ENCODE measurements at places on chromosomes 4 and X. TPM values are rescaled to one million over a fixed set of nuclear protein-coding genes. Genes with fewer than 3 reads are reported as not detected.

- H3K27me3 ChIP-seq = no peaks in the 10 kb centered on the region
- no peaks in the 10 kb centered on the region for H3K4me1 ChIP-seq
- H3K4me3 ChIP-seq = no peak overlapping the region
- H3K27ac ChIP-seq = no peak overlapping the region
- no peaks in the 10 kb centered on the region for H3K36me3 ChIP-seq
Measured at GRCh38 chr4:55237839-55238238, 108.2 kb upstream of the SRD5A3 start.

GRCh38 chr4:47494124-47494430 lies 9.0 kb downstream of the ATP10D start:
- H3K36me3 ChIP-seq = peaks cover 4% of the 10 kb centered on the region
- H3K27me3 ChIP-seq = no peaks in the 10 kb centered on the region
- no peak for DNase-seq
- peaks cover 55% of the 10 kb centered on the region for H3K4me1 ChIP-seq
- no peak overlapping the region for H3K4me3 ChIP-seq

DNA sequence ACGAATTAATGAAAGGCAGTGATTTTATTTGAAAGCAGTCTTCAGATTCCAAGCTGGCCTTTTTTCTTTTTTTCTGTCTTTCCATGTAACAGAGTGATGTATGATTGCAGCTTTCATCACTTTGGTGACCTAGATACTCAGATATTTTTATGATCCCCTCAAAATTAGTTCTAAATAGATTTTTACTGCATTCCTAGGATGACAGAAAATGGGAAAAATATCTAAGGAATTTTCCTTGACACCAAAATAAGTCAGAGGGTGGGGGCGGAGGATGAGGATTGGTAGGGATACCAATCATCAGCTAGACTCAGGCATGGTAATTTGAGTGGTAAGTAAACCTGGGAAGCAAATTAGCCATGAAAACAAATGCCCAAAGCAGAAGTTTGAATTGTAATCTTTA lies 11.9 kb upstream of the HMGB2 start:
- no peaks in the 10 kb centered on the region for H3K36me3 ChIP-seq
- no peak overlapping the region for H3K4me3 ChIP-seq
- no peak for DNase-seq
- no peaks in the 10 kb centered on the region for H3K4me1 ChIP-seq
- H3K27me3 ChIP-seq = no peaks in the 10 kb centered on the region

GRCh38 chrX:15334561-15334960 lies 762 bp downstream of the PIGA start:
- peak overlapping the region; percentile 85 for H3K4me3 ChIP-seq
- H3K4me1 ChIP-seq = peaks cover 23% of the 10 kb centered on the region
- H3K27ac ChIP-seq = peak overlapping the region; percentile 90
- peaks cover 7% of the 10 kb centered on the region for H3K36me3 ChIP-seq

- DNase-seq = no peak
- H3K27ac ChIP-seq = peak overlapping the region; percentile 93
- peaks cover 35% of the 10 kb centered on the region for H3K4me1 ChIP-seq
- peak overlapping the region; percentile 64 for H3K4me3 ChIP-seq
- no peaks in the 10 kb centered on the region for H3K27me3 ChIP-seq
Measured at GRCh38 chrX:18886005-18886343, 97.9 kb downstream of the PHKA2 start.

The HPSE gene
- total RNA-seq = 1.1 TPM

Data from left ventricle myocardium inferior (tissue), 1 donor.